Naive thymus-derived CD8-positive, alpha-beta T cell (primary cell): ENCODE measurements at places on chromosomes 2 and 18. TPM values are rescaled to one million over a fixed set of nuclear protein-coding genes. Genes with fewer than 3 reads are reported as not detected.

DNA sequence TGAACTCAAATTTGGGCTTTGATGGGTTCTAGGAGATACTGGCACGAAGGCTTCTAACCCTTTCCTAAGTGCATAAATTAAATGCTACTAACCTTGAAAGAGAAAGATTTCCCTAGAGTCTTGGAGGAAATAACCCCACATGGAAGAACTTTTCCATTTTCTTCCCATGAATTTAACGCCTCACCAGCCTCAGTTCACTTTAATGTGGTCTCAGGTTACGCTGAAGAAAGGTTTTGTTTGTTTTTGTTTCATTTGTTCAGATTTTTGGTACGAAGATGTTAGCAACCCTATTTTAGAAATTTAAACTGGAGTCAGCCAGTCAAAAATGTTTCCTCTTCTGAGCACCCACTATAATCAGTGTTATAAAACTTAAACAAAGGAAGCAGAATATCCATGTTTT is 30.7 kb downstream of the METTL4 start:
- DNase-seq, result no peak

DNA sequence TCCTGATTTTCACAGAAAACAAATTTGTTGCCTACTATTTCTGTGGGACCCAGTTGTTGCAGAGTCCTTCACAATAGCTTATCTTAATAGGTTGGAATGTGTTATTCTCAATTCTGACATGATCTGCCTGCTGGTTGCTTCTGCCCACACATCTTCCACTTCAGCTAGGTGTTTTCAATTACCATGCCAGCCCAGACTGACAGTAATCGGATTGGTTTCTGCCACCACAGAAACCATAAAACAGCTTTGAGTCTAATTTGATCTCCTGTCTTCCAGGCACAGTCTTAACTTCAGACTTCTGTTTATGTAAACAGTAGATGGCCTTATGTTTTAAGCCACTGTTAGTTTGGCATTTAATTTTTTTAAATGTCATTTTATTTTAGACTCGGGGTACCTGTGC is 248.2 kb upstream of the RBMS1 start:
- DNase-seq, result no peak

- DNase-seq, result no peak
These were observed 95.5 kb downstream of the CABYR start for GRCh38 chr18:24234330-24234729.

DNA sequence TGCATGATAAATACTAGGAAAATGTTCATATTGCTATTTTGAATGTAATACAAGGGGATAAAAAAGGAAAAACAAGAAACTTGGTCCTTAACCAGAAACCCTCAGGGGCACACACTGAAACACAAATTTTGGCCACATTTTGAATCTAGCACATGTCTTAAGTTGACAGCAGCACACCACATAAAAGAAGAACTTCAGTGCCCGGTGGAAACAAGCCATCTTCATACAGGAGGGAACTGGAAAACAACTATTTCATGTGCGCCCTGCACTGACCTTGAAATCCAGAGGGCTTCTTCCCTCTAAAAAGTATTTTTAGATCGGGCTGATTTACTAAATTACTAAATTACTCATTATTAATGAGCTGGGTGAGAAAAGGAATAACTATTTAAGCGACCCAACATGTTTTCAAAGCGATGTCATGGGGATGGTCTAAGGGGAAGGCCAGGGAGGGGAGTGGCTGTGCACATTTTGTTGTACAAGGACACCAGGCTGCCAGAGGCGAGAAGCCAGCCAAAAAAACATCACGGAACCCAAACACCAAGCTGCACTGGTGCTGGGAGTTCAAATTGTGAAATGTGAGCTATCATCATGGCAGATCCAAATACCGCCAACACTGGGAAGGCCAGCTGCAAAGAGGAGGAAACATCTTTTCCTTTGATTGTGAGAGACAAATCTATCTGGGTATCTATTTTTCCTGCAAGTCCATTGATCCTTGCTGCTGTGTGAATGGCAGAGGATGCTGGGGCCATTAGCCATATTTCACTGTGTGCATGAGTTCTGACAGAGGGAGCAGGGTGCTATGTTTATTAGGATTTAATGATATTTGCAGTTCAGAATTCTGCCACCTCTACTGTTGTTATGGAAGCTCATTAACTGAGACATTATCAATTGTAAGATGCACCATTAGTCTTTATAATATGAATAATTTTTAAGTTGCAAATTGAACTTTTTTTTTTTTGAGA is 150.7 kb upstream of the LMAN1 start:
- DNase-seq, result no peak

DNA sequence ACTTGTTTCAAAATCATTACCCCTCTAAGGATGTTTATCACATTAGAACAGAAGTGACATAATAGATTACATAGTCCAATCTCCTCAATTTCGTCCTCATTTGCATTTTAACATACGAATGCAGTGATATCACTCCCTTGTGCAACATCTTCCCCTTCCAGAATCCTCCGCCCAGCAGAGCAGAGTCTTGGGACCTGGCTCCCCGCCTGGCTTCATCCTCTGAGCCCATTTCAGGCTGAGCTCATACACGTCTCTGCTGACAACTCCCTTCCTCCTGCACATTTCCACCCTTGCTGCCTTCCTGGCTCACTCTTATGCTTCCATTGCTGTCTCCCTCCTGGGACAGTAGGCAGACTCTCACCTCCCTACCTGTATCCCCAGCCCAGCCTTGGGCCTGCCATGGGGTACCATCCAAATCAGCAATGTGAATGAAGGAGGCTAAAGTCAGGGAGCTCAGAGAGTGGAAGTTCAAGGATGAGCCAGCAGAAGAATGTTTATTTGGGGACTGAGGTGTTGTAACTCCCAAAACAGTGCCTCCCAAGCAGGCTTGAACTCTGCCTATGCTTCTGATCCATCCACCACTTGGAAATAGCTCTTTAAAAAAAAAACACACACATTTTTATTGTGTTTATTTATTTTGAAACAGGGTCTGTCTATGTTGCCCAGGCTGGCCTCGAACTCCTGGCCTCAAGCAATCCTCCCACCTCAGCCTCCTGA is 165.2 kb downstream of the TMEM200C start:
- DNase-seq, result no peak

DNA sequence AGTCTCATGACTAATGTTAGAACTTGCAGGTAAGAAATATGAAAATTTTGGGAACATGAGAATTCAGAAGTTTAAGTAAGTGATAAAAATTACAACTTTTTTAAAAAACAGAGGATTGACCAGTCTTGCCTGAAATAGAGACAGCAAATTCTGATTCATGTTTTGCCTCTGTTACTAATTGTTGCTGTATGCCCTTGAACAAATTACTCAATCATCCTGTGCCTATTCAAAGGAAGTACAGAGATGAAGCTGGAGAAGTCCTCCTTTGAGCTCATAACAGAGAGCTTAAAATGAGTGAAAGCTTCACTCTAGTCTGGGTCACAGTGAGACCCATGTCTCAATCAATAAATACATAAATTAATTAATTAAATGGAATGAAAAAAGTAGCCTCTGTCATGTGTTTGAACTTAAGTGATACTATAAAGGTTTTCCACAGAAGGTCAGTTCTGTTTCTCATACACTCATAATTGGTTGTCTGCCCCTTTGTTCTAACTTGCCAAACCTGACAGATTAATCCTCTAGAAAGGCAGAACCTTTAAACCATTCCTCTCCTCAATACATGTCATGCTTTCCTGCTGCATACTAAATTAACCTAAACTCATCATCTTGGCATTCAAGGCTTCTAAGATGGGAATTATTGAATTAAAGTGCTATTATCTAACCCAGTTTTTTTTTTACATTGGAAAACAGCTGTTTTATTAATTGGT is 374.6 kb upstream of the LRATD1 start:
- no peak for DNase-seq

GRCh38 chr2:210318891-210319290 is 3.9 kb upstream of the MYL1 start:
- no peak for DNase-seq

DNA sequence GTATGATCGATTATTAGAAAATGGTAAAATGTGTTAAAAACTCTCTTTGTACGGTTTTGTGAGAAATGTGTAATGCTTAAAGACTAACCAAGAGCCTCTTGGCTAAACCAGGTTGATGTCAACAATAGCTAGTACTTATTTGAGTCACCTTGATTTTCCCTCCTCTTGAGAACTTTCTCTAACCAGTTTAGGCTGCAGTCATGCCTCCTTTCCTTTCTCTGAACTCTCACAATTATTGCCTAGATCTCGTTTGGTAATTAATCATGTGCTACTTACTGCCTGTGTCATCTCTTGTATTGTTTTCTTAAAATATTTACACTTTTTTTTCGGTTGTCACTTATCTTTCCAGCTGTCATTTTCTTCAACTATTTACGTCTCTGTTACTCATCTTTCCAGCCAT is 1.1 kb upstream of the EPC2 start:
- no peak for DNase-seq

GRCh38 chr2:147083664-147084063 is 761.2 kb upstream of the ACVR2A start:
- DNase-seq, result no peak

GRCh38 chr2:191025135-191025534 is 11.2 kb upstream of the STAT1 start:
- DNase-seq, result no peak

DNA sequence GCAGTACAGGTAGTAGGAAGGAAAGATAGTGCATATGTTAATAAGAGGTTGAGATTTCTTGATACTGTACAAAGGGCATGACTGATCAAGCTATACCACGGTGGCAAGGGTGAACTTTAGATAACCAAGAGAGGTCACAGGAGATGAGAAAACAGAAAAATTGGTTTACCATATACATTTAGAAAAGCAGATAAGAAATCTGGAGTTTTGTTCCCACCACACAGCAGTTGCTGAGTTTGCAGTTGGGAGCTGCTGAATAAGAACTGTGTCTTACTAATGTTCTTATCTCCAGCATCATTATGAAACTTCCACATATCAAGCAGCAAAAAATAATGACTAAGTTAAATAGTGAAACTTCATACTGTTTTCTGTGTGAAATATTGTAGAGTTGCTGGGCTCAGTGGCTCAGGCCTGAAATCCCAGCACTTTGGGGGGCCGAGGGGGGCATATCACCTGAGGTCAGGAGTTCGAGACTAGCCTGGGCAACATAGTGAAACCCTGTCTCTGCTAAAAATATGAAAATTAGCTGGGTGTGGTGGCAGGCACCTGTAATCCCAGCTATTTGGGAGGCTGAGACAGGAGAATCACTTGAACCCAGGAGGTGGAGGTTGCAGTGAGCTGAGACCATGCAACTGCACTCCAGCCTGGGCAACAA is 12.0 kb upstream of the IMPACT start:
- no peak for DNase-seq

DNA sequence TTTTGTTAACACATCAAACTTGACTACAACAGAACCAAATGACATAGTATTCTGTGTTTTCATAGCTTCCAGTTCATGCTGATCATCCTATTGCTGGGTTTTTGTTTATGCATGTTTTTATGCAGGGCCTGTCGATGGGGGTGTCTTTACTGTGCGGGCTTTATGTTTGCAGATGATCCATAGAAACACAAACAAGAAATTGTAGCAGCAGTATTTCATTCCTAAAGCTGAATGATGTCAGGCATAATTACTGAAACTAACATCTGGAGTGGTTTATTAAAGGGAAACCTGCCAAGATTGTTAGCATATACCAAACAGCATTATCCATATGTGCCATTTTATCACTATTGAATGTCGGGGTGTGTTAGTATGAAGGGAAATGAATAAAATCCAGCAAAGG is 129.7 kb downstream of the PTPRM start:
- no peak for DNase-seq

GRCh38 chr2:95266781-95267430 is 7.3 kb upstream of the PROM2 start:
- no peak for DNase-seq

DNA sequence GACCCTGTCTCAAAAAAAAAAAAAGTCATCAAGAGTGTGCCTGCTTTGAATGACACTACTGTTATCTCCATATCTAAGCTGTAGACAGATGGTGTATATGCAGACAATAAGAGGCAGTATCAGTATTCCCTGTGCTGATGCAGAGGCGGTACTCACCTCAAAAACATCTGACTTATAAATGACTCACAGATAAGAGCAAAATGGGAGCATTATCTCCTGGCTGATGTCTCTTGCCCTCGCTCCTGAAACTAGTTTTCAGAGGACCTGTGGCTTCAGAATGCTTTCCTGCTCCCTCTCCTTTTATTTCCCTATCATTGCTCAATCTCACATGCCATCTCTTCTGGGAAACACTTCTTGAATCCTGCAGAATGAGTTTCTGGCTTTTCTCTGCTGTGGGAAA is 289.6 kb downstream of the PTPRM start:
- no peak for DNase-seq

DNA sequence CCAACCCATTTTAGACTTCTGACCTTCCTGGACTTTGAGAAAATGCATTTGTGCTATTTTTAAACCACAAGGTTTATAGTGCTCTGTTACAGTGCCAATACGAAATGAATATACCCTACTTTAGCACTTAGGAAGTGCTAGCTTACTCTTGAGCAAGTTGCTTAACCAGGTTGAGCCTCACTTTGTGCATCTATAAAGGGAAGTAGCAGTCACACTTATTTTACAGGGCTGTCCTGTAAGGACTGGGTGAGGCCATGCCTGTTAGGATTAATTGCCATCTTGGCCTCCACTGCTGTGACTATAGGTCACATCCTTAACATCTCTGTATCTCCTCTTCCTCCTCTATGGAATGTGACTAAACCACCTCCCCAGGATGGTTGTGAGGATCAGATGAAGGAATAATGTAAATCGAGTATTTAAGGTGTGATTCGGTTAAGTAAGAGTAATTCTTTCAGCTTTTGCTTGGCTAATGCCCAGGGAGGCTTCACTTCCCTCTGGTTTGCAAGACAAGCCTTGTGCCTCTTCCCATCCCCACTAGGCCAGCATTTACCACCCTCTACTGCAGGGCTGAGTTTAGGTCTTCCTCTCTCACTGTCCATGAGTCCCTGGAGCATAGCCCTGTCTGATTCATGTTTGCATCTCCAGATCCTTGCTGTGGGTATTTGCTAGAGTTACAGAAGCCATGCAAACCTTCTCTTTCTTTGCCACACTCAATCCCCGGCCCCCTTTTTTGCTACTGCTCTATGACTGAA is 341.2 kb downstream of the ZNF521 start:
- no peak for DNase-seq

The FZD7 gene
- 0.94 TPM for total RNA-seq

The CAPN14 gene
- total RNA-seq, result 0.65 TPM

The MRPL30 gene
- total RNA-seq, result 20.7 TPM

The ZFAND2B gene
- 69.6 TPM for total RNA-seq

The DYSF gene
- total RNA-seq, result 3.4 TPM

The EPC2 gene
- total RNA-seq, result 94.7 TPM

The HJURP gene
- total RNA-seq, result not detected

The WDR12 gene
- total RNA-seq, result 24.6 TPM

The PRKAG3 gene
- total RNA-seq, result not detected

The EML6 gene
- 3.3 TPM for total RNA-seq

The RMDN2 gene
- total RNA-seq, result 5.6 TPM

The SULT1C4 gene
- not detected for total RNA-seq

The ECEL1 gene
- total RNA-seq, result not detected

The TPRKB gene
- 35.6 TPM for total RNA-seq

The LRRTM1 gene
- not detected for total RNA-seq

The DES gene
- total RNA-seq, result not detected

The KANSL1L gene
- total RNA-seq, result 24.1 TPM

The UGT1A5 gene
- total RNA-seq, result not detected
